ENCODE measurements at places on chromosomes 4 and X.

DNA sequence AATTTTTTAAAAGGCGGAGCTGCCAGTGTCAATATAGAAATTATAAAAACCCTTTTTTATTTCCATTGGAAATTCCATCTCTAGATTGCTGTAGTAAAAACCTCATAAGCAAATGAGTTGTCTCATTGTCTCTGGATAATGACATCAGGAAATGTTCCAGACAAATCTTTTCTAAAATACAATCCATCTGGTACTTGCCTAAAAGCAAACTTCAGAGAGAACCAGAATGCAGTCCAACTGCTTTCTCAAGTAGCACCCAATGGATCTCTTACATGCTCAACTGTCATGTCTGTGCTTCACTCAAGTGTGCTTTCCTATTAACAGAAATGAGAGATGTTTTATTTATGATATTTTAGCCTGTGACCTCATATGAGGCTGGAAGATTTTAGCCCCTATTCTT lies 399.6 kb upstream of the NDST3 start:
- no peak for DNase-seq

GRCh38 chrX:37752936-37753335 lies 26.9 kb upstream of the CYBB start:
- no peak for DNase-seq

DNA sequence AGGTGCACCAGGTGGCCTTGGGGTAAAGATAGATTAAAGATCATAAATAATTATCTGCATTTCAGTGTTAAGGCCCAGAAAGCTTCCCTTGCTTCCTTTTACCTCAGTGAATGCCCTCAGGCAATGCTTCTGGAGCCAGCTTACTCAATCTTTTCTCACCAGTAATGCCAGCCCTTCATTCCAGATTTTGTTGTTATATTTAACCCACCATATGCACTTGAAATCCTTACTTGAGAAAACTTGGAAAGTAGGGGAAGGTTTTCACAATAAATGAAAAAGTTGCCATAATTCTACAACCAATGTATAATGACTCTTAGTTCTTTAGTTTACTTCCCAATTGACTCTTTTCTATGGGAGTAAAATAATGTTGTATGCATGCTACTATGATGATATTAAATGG lies 17.1 kb upstream of the PBDC1 start:
- DNase-seq, result no peak

DNA sequence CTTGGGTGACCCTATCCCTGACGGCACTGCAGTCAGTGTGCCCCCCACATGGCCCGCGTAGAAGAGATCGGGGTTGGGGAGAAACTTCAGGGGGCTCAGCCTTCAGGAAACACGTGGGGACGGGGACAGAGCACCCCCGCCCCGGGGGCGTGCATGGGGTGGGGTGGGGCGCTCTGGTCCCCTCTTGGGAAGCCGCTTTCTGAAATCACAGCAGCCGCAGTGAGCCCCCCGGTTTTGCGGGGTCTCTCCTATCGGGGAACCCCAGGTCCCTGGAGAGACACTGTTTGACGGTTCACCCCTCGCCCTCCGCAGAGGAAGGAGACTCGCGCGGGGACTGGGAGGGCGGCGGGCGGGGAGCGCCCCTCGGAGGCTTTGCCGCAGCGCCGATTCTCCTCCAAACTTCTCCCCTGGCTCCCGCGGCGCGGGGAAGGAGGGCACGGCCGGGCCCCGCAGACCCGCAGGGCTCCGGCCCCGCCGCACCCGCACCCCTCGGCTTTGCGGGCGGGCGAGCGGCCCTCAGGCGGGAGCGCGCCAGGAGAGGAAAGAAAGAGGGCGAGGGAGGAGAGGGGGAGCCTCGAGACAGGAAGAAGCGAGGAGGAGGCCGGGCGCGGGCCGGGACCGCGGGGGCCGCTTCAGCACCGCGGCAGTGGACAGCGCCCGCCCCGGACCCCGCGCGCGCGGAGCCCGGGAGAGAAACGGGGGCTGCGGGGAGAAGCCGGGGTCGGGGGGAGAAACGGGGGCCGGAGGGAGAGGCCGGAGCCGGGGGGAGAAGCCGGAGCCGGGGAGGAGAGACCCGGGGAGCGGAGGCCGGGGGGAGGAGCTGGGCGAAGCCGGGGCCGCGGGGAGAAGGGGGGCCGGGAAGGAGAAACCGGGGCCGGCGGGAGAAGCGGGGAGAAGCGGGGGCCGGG lies 612 bp downstream of the CPLX1 start:
- no peak for DNase-seq

All from bone marrow (tissue), 2 donors.